NCI-H1092 (cell line): ENCODE measurements at places on chromosomes 7 and 10.

GRCh38 chr10:81875467-81876252, 666 bp downstream of the NRG3 start:
- no peak for DNase-seq

DNA sequence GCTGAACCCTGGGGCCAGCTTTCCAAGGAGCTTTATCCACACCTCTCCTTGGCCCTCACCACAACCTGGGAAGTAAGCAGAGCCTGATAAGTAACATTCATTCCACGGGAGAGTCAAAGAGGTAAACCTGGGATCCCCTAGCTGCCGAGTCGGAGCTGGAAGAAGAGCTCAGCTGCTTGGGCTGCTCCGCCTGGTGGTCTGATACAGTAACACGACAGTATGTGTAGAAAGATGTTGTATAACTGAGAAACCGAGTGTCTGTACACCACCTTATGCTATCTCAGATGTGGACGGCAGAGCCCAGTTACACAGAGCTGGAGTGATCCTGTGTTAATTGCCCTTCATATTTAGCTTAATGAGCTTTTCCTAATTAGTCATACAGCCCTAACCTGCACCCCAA, 151.3 kb upstream of the KMT2E start:
- peak; percentile 15 for DNase-seq

GRCh38 chr7:94509264-94509886, at the start of gene CASD1:
CASD1 (plus strand) TSS chr7:94509809; CDS start chr7:94510085, 276 bp downstream.
- DNase-seq = peak; percentile 62

DNA sequence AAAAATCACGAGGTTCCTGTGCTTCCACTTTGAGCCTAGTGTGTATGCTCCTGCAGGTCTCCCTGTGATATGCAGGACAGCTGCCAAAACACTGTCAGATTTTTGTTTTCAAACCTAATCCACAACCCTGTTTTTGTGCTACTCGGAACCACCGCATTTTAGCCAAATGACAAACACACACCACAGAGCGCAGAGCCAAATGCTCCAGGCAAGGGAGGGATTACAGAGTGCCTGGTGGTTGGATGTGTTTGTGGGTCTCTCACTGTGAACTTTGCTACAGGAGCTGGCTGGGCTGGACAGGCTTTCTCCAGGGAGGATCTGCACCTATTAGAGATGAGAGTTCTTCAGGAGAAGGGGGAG, 5.7 kb upstream of the RBM28 start:
- no peak for DNase-seq

- peak; percentile 44 for DNase-seq
These were observed 270.1 kb downstream of the AGMO start for GRCh38 chr7:15291699-15292098.

DNA sequence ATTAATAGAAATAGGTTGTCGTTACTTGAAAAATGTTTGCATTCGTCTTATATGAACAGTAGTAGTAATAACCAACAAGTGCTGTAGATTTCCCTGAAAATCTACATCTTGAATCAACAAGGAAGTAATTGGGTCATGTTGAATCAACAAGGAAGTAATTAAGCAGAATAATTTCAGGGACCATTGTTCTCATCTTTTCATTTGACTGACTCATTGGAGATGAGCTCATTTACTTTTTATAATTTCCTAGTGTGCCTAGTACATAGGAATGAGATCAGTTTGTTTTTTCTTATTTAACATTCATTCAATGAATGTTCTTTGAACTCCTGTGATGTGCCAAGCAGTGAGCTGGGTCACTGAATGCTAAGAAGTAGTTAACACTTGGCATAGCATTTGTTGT, 8.2 kb downstream of the CLDN12 start:
- no peak for DNase-seq

- no peak for DNase-seq
These were observed 107.2 kb upstream of the TCERG1L start for GRCh38 chr10:131418681-131419080.

GRCh38 chr10:121495719-121496118, 102.5 kb downstream of the FGFR2 start:
- DNase-seq = no peak

GRCh38 chr7:8200316-8200715, 61.7 kb downstream of the ICA1 start:
- no peak for DNase-seq

DNA sequence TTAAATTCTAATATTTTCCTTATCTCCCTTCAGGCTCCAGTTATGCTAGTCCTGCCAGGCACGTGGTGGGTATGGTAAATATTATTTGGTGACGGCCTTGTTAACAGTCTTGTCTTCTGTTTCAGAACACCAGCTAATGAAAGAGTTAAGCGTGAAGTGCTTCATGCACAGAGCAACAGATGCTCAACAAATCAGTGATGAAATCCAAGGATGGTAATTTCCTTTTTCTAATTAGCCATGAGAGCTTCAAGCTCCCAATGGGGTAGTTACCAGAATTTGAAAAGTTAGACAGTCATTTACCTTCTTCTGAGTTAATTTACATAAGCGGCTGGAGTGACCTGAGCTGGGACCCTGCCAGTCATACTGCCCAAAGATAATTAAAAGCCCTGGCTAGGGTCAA, 1.9 kb upstream of the OTUD1 start:
- DNase-seq = no peak

- DNase-seq = no peak
These were observed 142.0 kb downstream of the CELF2 start for GRCh38 chr10:11159543-11160215.

GRCh38 chr10:1507436-1507835, 229.9 kb downstream of the ADARB2 start:
- DNase-seq = no peak

- DNase-seq = no peak
These were observed 904 bp downstream of the LBX1 start for GRCh38 chr10:101228153-101228965.

DNA sequence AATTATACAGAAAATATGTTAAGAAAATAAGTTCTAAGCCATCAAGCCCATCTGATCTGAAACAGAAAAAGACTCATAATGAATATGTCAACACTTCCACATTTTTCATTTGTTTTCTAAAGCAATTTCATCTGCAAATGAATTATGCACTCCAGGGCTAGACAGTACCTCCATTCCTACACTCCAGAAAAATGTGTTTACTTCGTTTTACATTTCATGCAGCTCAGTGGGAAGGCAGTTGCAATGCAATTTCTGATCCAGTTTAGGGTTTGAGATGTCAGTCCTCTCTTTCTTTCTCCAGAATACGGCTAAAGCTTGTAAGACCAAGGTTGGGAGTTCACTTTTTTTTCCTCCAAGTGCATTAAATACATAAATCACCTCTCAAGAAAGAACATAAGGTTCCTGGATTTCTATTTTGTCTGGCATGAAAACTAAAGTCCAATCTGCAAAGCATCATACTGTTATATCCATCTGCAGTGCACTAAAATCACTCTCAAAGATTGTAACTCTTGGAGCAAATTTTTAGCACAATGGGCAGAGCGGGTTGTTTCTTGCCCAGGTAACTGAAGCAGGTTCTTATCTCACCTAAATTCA, 348.8 kb upstream of the C7orf33 start:
- DNase-seq = no peak

DNA sequence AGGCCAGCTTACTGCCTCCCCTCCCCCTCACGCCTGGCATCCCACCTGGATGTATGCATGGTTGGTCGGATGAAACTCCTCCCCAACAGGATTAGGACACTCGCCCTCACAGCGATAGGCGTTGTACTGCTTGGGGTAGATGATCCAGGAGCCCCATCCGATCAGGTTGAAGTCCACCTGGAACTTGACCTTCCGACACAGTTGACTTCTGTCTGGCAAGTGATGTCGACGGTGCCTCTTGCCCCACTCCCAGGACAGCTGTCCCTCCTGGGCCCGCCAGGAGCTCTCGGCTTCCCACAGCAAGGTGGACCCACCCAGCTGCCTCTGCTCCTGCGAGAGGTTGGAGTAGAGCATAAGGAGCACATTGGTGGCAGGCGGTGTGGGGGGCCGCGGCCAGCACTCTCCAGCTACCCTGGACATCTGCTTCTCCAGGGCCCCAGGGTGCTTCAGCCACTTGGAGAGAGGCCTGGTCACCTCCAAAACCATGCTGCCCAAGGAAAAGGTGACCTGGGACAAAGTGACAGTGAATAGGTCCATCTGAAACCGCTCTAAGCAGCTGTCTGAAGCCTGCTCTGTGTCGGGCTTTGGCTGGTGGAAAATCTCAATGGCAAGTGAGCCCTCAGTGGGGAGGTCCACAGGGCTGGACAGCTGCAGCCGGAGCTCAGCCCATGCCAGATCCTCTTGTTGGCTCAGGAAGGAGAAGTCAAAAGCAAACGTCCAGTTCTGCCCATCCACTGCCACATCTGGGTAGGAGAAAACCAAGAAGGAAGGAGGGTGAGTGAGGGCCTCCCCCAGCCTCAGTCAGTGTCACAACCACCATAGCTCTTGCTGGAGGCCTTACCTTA, 6.0 kb downstream of the NODAL start:
- no peak for DNase-seq

DNA sequence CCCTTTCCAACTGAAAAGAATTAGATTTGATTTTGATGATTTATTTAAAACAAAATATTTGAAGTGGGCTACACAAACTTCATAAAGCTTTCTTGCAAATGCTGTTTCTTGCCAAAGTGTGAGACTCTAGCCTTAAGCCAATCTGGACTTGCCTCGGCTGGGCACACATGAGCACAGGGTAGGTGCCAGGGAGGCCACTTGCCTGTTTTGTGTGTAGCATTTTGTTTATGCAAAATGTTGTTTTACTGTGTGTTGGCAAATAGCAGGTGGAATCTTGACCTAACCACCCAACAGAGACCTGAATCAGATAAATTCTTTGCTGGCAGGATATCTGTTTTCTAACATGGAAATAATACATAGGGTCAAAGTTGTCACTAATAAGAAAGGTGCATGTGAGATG, 161.1 kb downstream of the BMPER start:
- no peak for DNase-seq

DNA sequence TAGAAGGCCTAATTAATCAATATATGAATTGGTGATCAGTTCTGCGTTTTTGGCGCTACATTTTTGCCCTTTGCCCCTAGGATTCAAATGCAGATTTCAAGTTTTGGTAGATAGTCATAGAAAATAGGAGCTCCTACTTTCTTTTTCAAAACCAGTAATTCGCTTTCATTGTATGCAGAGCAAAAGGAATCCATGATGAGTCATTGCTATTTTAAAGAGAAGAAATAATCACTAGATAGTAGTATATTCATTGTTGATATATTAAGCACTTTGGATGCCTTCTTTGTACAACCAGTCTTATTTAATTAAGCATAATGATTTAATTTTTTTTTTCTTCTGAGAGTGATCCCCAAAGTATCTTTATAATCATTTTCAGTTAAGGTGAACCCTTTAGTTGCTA, 50.3 kb downstream of the CSTF2T start:
- no peak for DNase-seq

DNA sequence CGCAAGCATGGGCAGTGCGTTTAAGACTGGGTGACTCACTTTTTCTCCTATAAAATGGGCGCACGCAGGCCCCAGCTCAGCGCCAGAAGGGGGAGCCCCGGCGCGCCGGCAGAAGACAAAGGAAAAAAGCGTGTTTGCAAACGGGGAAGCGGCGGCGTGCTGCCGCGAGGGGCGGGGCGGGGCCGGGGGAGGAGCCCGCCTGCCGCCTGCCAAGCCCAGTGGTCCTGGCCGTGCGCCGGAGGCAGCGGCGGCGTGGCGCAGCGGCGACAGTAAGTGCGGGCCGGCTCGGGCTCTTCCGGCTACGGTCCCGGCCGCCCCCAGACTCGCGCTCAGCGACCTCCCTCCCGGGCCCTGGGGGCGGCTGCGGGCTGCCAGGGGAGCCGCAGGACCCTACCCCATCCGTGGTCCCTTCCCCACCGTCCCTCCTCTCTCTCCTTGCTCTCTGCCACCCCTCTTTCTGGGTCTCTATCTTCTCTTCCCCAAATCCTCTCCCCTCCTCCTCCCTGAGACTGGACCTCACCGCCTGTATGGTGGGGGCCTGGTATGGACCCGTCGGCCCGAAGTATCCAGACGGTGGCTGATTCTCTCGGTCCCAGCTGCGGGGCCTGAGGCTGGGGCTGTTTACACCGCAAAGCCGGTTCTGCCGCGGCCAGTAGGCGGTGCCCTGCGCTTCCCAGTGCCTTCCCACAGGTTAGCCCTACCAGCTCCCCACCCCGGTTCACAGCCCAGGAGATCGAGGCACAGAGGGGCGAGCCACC, at the start of gene SLC29A3:
Gene SLC29A3, plus strand, starts transcription at position 218 of the 758 bp plus-strand sequence. Its CDS starts 51 bp downstream, at position 269.
- peak; percentile 68 for DNase-seq

- DNase-seq = no peak
These were observed 16.6 kb upstream of the TMEM236 start for GRCh38 chr10:17735166-17735941.

GRCh38 chr7:11751315-11751714, 80.7 kb downstream of the THSD7A start:
- no peak for DNase-seq

- DNase-seq = no peak
These were observed 112.2 kb downstream of the MYO3A start for GRCh38 chr10:26046073-26046700.

- no peak for DNase-seq
These were observed 1.3 kb upstream of the CUL1 start for GRCh38 chr7:148697256-148698006.

- no peak for DNase-seq
These were observed 34.0 kb upstream of the PDGFA start for GRCh38 chr7:553636-554111.

- DNase-seq = no peak
These were observed 112.8 kb downstream of the KLF6 start for GRCh38 chr10:3672220-3672619.

DNA sequence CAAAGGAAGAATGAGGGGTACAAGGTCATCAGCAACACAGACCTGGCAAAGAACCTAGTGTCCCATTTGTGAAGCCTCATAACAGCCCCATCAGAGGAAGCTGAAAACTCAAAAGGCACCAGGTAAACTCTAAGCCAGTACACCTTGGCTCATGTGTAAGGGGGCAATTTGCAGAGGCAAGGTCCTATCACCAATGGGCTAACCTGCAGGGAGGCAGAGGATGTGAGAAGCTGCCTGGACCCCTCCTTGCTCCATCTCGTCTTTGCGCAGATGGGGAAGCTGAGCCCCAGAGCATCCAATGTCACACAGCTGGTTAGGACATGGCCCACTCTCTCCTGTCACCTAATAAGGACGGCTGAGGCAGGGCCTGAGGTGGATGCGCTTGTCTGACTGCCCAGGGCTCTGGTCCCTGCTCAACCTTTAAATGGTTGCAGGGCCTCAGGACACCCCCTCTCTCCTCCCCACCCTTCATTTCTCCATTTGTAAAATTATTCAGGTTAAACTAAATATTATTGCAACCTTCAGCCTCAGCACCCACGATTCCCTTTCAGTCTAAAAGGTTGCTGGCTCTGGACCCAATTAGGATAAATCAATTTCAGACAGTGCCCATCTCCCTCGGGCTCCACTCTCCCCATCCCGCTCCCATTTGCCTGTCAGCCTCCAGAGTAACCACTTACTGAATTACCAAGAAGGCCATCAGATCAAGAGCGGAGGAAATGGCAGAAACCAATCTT, 135.3 kb downstream of the OAT start:
- no peak for DNase-seq

DNA sequence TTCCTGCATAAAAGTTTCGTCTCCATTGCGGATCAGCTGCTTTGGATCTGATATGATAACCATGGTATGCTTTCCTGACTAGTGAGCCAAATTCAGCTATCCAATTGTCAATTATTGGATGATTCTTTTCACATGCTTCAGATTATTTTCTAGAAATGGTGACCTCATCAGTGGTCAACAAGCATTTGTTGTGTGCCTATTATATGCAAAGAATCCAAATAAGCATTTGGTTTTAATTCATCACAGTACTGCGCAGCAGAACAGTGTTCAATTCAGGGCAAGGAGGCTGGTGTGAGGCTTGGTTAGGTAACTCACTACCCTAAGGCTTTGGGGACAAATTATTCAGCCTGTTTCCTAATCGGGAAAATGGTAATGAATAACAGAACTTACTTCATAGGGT, 200.5 kb downstream of the SKAP2 start:
- DNase-seq = no peak
